ENCODE measurements at places on chromosomes 7 and 10.

DNA sequence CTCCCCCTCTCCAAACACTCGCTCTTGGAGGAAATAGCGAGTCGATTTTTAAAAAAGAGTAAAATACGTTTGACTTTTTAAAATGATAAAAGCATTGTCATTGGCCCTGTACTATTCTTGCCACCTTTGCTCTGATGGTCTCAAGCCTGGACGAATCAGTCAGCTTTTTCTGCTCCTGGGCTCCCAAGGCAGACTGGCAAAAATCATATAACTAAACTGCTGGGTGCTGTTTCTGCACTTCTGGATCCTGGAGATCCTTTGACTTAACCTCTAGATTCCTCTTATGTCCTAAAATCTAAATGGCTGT is 1.8 kb downstream of the TPST1 start:
- no peak for DNase-seq

GRCh38 chr10:23391821-23392220 is 47.1 kb upstream of the OTUD1 start:
- no peak for DNase-seq

DNA sequence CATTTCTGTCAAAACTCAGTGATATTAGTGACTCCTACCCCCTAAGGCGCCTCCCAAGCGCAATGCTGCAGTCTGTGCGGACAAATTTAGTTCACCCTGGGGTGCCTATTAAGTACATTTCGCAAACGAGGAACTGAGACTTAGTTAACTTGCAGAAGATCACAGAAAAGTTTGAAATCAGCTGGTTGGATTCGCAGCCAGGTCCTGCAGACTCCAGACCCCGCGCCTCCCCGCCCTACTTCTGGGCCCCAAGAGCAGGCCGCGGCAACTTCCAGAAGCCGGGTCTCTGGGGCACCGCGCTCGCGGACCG is 588 bp downstream of the CYREN start:
- no peak for DNase-seq

DNA sequence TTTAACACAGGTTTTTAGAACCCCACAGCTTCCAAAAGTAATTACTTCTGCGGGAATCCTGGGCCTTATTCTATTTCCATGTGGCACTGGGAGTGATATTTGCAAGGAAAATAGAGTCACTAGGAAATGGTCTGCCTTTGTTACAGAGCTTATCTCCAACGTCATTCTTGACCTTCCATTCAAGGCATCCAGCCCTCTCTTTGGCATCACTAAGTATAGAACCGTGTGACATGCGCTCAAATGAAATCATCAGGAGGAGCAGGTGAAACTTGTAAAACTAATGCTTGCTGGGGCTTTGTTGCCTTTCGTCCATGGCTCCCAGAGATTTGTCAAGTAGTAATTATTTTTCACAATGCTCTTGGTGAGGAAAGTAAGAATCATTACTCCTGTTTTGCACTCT is 73.4 kb downstream of the PAPSS2 start:
- no peak for DNase-seq

GRCh38 chr7:50640779-50641178 is 75.6 kb upstream of the DDC start:
- no peak for DNase-seq

DNA sequence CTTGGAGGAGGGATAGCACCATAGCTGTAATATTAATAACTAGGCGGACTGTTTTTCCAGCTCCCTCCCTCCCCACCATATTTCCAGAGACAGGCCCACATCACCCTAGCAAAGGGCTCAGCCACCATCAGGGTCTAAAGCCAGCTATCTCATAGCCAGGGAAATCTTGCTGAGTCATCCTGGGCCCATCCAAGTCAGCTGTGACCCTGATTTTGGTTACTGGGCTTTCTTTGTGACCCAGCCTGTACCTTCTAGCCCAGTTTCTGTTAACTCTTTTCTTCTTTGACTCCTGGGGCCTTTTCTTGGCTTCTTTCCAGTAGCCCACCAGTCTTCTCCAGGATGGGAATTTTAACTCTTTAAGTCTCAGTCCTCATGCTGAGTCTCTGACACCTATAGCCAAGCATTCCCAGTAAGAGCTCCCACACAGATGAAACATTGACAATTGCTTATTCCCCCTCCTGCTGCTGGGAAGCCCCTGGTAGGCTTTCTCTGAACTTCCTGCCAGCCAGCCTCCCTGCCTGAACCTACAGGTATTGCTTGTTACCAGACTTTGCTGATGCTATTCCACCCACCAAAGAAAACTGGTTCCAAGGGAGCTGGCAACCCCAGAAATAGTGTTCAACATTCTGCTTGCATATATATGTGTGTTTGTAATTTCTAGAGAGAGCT is 34.8 kb upstream of the ADO start:
- DNase-seq: no peak

DNA sequence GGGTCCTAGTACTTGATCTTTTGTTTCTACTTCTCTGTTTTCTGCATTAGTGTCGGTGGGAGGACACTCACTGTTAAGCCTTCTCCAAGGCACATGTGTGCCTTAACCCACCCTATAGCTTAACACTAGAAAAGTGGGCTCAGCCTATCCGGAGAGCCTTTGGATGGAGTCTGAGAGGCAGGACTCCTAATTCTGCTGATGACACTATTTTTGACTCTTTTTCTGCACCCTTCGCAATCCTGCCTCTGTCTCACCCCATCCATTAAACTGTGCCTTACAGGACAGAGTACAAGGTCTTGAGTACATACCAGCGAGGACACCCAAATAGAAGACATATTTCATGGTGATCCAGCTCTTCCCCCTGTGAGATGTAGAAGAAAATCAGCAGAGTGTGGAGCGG is 577 bp downstream of the PRSS37 start:
- DNase-seq: no peak

GRCh38 chr7:111089822-111090426 is 1.0 kb upstream of the LRRN3 start:
- DNase-seq: no peak

DNA sequence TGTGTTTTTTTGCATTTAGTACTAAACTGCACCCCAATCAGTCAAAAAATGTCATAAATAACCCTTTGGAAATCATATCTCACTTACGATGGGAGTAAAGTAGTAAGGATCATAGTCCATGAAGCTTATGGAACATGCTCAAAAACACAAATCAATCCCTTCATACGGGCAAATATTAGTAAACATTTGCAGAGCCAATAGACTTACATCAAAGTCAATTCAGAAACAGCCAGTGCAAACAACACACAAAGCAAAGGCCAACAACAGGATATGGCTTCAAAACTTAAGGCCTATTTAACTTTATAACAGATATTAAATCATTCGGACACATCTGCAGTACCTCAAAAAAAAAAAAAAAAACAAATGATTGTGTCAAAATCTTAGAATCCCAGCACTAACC is 32.1 kb downstream of the SGCE start:
- DNase-seq: no peak

DNA sequence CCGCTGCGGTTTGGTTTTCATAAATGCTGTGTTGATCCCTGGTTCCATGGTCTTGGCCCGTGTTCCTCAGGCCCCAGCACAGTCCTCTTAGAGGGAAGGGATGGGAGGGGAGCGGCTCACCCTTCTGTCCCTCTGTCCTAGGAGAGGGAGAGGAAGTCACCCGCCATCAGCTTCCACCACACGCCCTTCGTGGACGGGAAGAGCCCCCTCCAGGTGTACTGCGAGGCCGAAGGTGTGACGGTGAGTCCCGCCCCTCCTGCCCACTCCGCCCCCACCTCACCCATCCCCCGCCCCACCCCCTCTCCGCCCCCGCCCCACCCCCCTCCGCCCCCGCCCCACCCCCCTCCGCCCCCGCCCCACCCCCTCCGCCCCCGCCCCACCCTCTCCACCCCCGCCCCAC is 37.5 kb upstream of the DPYSL4 start:
- no peak for DNase-seq

- DNase-seq: no peak
Observed at GRCh38 chr7:87600130-87601124, at the start of gene ABCB1. ABCB1 (minus strand) TSS chr7:87600884; CDS start chr7:87600184, 700 bp downstream.

GRCh38 chr10:131852176-131852822 is 48.5 kb upstream of the PPP2R2D start:
- no peak for DNase-seq

- DNase-seq: no peak
Observed at GRCh38 chr10:85535926-85536325, 830.7 kb downstream of the GRID1 start.

DNA sequence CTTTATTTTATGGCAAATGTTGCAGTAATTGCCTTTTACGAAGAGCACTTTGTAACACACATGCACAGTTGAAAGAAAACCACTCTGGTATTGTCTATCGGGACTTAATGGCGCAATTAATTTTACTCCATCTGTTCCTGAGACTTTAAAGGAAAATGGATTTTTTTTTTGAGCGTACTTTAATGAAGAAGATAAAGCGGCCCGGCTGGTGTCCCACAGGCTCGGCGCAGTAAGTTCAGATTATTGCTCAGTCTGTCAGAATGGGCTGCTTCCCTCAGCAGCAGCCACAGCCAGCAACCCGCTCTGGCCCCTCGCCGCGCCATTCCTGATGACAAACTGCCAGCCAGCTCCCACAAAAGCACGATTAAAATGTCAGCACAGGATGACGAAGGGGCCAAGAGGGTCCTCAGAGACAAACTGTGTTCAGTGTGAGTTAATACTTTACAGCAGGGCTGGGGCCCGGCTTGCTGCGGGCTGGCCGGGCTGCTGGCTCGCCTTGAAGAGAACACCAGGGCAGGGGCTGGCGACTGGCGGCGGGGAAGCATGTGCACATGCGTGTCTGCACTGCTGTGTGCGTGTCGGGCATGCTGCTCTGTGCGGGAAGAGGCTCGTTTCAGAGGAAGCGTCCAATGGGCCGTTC is 501.0 kb upstream of the GALNT17 start:
- no peak for DNase-seq

GRCh38 chr7:142746264-142746663 is 3.0 kb upstream of the PRSS1 start:
- no peak for DNase-seq

DNA sequence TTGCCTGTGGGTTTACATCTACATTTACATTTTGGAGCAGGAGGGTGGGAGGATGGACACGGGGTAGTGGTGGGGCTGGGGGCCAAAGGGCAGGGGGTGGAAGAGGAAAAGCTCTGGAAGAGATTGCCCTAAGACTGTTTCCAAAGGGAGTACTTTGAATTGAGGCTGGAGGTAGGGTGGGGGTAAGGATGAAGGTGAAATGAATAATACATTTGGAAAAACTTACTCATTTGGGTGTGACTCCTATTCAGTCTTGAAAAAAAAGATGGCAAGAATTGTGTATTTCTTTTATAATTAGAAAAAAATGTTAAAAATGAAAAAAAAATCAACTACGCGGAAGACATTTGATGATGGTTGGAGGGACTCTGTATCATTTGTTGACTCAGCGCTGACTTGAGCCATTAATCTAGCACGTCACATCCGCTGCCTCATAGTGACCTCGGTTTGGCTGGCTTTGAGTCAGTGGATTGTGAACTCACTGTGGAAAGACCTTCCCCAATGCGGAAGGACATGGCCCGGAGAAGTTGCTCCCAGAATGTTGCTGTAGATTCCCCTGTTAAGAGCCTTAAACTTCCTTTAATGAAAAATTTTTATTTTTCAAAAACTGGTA is 2.8 kb downstream of the FAM180A start:
- no peak for DNase-seq

GRCh38 chr7:5315761-5316160 is 33.0 kb downstream of the SLC29A4 start:
- no peak for DNase-seq

GRCh38 chr10:115818012-115818411 is 455.0 kb downstream of the GFRA1 start:
- no peak for DNase-seq

- DNase-seq: no peak
Observed at GRCh38 chr7:30559611-30560010, 35.1 kb upstream of the GARS1 start.

- no peak for DNase-seq
Observed at GRCh38 chr10:88116481-88116880, 253.1 kb downstream of the PTEN start.

DNA sequence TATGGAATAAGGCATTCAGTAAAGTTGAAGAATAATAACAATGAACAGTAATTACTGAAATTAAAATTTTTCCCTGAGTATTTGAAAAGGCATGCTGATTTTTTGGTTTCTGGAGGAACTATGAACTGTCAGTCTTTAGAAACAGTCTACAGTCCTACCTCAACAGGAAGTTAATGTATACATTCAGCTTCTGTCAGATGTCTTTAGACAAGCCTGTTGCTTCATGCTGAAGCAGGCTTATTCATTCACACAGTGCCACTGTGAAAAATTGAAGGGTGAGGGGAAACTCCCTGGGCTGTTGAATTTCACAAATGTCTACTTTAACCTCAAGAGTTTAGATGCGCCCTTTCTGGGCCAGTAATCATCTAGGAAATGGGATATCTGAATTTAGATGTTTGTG is 3.5 kb downstream of the NRF1 start:
- DNase-seq: no peak

GRCh38 chr7:88191911-88192310 is 27.9 kb downstream of the SRI start:
- DNase-seq: no peak

DNA sequence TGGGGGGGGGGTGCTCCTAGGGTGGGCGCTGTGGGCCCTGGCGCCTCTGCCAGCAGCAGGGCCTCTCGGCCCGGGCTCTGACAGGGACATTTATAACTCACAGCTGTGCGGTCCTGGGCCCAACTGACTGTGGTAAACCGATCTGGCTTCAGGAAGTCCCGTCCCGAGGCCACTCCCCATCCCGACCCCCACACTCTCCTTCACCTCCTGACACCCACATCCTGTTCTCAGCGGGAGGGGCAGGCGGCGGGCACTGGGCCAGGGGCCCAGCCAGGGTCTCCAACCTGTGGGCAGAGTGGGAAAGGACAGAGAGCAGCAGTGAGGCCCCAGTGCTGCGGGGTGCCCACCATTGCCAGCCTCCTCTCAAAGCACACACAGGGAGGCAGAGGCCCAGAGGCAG is 69.1 kb downstream of the ZMIZ1 start:
- no peak for DNase-seq

Data from cortex of kidney (tissue), 1 donor.